NB4 (cell line): ENCODE measurements at places on chromosomes 7 and 10.

DNA sequence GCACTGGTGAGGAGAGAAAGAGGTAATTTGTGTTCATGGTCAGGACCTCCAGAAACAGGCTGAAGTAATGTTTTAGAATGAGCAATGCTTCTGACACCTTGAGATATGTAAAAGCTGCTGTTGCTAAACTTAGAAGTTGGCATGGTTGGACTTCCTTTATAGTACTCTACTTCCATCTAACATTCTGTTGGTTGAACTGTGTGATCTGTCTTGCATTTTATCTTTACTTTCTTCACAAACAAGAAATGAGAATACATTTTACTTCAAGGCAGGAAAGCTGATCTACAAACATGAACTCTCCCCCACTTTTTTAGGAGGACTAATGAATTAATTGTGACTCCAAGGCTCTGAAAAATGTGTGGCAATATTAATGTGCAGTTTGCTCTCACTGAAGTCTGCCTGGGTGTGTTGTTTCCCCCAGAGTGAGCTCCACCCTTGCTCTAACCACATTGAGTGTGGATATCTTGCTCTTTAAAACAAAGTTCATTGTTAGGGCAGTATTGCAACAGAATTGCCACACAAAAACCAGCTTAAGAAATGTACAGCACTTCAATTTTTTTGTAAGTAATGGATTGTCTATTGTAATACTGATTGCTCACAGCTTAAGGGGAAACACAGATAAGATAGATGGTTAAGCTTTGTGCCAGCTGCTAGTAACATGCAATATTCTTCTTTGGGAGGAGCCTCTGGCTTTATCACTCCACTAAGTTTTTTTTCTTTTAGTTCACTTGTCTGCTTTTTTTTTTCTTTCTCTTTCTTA, 69.0 kb downstream of the ADD3 start:
- peak; percentile 99 for DNase-seq

GRCh38 chr10:36021096-36021495, 379.0 kb upstream of the FZD8 start:
- no peak for DNase-seq

DNA sequence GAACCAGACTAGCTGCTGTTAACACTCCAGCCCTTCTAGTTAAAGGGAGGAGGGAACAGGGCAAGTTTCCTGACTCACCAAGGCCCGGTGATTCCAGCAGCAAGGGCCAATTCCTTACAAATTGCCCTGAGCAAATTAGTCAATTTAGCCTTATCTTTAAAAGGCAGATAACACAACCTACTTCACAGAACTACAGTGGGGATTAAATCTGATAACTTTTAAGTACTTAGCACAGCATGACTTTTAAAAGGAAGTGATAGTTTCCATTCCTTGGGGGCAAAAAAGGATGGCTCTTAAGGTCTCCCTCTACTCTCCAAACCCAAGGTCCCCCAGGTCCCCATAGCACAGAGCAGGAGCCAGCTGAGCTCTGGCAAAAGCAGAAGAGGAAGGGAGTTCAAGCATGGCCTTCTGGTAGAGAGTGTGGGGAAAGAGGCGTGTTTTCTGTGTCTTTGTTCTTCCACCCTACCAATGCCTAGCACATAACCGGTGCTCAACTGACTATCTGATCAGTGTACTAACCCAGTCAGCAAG, 4.0 kb downstream of the CDCA7L start:
- DNase-seq, result peak; percentile 78

GRCh38 chr10:90130321-90131086, 429.1 kb downstream of the KIF20B start:
- no peak for DNase-seq

DNA sequence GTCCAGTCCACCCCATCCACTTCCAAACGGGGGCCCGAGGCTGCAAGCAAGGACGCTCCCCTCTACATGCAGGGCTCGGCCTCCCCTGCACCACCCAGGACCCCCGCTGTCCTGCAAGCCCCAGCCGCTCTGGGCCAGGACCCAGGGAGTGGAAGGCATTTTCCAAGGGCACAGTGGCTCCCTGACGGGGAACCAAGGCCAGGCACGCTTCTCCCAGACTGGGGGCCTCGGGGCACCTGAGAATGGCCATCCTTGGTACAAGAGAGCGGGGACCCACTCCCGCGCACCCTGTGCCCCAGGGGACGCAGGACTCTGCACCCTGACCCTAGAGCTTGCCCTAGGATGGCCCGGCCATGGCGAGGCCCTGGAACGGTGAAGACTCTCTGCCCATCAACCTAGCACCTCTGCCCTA, 545 bp upstream of the AKR1E2 start:
- DNase-seq, result no peak

GRCh38 chr10:133441780-133442179, 12.0 kb upstream of the SCART1 start:
- DNase-seq, result no peak

GRCh38 chr7:76261931-76262330, 40.5 kb upstream of the HSPB1 start:
- no peak for DNase-seq

DNA sequence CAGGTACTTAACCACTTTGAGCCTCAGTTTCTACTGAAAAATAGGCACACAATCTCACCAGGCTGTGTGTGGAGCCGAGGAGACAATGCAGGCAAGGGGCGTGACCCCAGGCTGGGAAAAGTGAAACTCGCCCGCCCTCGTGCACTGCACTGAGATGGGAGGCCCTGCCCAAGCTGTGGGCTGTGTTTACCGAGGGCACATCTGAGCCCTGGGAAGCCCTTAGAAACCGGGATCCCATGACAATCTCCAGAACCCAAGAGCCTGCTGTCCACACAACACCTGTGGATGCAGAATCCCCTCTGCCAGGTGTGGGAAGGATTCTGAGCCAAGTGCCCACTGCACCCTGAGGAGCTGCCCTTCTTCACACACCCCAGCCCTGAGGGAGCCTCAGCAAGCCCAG, 198.3 kb downstream of the GRID1 start:
- no peak for DNase-seq

GRCh38 chr7:84060760-84061261, 133.8 kb downstream of the SEMA3A start:
- DNase-seq, result no peak

GRCh38 chr10:24552346-24553016, 171.2 kb downstream of the ARHGAP21 start:
- DNase-seq, result peak; percentile 4
